Suppressor macrophage treated with lipopolysaccharide for 1 hour (primary cell): ENCODE measurements at places on chromosomes 3 and 15.

GRCh38 chr3:15977598-15978232 is 179.9 kb upstream of the ANKRD28 start:
- no peak for DNase-seq

DNA sequence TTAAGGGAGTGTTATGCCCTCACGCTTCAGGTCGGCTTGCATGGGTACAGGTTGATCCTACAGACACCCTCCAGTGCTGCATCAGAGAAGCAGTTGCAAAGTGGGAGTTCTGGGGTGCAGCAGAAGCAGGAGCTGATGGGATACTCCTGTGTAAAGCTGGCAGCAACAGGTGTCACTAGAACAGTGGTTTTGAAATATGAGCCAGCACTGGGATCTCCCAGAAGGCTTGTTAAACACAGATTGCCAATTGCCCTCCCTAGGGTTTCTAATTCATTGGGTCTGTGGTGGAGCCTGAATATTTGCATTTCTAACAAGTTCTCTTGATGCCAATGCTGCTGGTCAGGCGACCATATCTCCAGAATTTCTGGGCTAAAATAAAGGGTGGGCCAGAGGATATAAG is 350.4 kb downstream of the CLSTN2 start:
- DNase-seq: no peak

DNA sequence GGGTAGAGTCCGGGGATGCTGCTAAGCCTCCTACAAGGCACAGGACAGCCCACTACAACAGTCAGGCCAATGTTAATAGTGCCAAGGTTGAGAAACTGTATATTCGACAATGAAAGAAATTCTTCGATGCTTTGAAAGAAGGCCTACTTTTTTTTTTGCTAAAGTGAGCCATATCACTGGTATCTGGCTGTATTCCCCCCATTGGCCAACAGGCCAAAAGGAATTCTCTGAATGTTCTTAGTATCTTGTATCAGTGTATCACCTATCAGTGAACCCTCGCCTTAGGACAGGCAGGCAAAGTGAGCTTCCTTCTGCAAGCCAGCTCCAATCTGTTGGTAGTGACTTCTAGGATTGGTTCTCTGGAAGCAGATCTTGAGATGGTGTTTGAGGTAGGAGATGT is 74.2 kb downstream of the SNTN start:
- no peak for DNase-seq

DNA sequence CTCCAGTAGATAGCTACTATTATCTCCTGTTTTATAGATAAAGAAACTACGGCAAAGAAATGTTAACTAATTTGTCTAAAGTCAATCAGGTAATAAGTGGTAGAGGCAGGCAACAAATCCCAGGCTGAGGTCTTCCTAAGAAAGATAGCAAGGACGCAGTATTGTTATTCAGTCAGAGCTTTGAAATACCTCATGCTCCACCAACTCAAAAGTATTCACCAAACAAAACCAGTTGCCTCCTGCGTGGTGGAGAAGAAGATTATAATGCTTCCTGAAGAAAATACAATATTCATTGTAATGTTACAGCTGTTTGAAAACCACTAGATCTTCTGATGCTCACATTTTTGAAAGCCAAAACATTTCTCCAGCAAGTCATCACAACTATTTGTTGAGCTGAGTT is 138.2 kb upstream of the CNTN4 start:
- no peak for DNase-seq

- DNase-seq: no peak
Measured at GRCh38 chr15:35987056-35987455, 441.1 kb upstream of the DPH6 start.

- DNase-seq: peak; percentile 77
Measured at GRCh38 chr15:67177752-67178151, 76.7 kb downstream of the AAGAB start.

GRCh38 chr15:25801586-25802284 is 61.4 kb downstream of the ATP10A start:
- DNase-seq: no peak

DNA sequence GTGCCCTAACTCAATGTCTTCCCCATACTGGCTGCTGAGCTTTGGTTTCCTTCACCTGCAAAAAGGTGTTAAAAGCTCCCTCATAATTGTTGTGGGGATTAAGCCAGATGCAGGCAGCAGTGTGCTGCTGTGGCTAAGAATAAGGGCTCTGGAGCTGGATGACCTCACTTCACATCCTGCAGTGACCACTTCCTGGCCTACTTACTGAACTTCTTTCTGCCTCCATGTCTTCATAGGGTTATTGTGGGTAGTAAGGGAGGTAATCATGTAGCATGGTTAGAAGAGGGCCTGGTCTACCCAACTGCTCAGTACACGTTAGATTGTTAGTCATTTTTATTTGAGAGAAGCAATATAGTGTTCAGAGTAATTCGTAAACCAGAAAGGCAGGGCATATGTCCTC is 18.4 kb downstream of the GYG1 start:
- no peak for DNase-seq

GRCh38 chr15:83842281-83842680 is 188.4 kb downstream of the ADAMTSL3 start:
- no peak for DNase-seq

DNA sequence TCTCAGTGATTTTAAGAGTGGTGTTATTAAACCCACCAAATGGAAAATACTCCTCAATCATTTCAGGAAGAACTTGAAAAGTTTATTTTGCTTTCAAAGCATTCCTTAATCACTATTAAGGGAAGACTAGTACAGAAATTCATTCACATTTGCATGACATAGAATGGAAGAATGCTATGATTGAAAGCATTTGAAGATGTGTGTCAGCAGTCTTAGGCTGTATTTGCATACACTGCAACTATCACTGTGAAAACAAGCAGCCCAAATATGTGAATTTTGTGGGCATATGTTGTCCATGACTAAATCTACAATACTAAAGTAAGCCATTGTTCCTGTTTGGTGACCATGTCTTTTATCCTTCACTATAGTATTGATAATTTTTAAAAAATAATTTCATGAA is 95.8 kb downstream of the CNTN3 start:
- no peak for DNase-seq

- no peak for DNase-seq
Measured at GRCh38 chr15:86759800-86760523, 680.3 kb downstream of the AGBL1 start.

DNA sequence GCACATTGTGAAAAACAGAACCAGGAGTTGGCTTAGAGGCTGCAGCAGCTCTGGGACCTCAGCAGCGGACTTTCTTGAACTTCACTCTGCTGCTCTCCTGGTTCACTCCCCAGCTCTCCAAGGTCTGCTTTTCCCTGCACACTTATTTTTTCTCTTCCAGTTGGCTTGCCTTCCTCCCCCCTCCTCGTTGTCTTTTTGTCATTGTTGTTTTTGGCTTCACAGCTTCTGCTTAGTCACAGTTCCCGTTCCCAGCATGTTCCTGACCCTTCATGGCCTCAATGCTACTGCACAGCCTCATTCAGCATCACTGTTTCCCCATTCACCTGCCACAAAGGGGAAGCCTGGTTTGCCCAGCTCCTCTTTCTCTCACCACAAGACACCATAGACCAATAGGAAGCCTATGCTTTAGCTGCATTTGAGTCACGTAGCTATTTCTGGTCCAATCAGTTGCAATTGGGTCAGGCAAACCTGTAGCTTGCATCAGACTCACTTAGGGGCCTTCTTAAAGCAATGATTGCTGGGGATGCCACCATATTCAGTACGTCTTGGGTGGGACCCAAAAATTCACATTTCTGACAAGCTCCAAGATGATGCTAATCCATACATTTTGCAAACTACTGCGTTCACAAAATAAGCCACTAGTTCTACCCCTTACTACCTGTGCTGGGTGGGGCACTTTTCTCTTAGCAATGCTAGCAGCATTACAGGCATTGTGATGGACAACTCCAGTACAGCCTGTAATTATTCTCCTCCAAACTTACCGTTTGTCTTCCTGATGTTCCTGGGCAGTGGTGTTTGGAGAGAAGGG is 7.8 kb upstream of the SUMF1 start:
- DNase-seq: peak; percentile 78

DNA sequence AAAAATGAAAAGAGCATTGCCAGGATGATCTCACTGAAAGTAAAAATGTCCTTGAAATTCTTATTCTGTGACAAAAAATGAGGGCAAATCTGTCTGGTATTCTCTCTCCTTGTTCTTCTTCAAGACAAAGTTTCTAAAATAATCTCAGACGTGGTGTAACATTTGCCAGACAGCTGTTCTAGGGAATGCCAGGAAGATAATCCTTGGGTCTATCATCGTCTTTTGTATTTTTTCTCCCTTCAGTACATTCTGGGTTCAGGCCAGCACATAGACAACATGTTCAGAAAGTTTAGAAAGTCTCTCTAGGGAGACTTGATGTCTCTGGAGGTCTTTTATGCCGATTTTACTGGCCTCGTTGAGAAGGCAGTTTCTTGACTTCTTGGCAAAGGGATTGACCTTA is 121.2 kb upstream of the HES1 start:
- DNase-seq: no peak

DNA sequence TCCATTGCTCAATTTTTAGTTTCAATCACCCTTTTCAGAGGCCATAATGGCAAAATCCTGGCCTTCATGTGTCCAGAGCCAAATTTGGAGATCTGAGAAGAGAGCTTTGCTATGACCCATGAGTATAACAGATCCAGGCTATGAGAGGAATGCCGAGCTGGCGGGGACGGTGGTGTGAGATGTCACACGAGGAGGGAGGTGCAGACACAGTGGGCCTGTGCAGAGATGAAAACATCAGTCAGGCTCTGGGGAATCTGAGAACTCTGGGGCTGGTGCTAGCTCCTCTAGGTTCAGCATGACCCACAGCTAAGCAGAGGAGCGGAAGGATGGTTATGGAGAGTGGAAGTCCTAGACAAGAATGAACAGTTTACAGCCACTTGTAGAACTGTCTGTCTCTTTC is 398.3 kb upstream of the ATP10A start:
- no peak for DNase-seq

DNA sequence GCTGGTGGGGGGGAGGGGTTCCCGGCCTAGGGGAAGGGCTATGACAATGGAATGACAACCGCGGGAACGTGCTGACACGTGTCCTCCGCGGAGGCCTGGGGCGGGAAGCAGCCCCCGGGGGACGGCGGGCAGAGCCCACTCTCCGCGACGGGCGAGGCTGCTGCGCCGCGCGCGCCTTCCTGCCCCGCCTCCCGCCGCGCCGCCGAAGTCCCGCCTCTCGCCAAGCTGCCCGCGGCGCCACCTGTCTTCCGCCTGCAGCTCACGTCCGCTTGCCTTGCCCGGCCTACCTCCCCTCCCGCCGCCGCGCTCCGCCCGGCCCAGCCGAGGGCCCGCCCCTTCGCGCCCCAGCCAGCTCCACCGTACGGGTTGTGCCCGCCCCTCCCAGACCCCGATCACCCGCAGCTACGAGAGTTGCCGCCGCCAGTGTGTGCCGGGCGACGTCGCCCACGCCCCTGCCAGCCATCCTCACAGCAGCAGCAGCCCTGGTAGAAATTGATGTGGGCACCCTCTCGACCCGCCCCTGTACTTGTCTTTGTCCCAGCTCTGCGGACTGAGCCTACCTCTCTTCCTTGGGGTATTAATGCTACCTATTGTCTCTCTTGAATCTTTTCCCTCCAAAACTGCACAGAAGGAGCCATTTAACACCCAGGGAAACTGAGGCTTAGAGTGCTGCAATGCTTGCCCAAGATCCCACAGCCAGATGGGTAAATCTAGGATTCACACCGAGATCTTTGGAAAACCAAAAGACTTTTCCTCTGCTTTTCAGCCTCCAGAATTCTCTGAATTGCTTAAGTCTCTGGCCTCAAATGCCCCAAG is at the start of gene PARP16:
PARP16 (minus strand) TSS at position 180 of the 816 bp plus-strand sequence. CDS start 457 bp downstream, outside the sequence.
- DNase-seq: peak; percentile 75

GRCh38 chr3:95302044-95302443 is 1239.2 kb downstream of the NSUN3 start:
- no peak for DNase-seq

DNA sequence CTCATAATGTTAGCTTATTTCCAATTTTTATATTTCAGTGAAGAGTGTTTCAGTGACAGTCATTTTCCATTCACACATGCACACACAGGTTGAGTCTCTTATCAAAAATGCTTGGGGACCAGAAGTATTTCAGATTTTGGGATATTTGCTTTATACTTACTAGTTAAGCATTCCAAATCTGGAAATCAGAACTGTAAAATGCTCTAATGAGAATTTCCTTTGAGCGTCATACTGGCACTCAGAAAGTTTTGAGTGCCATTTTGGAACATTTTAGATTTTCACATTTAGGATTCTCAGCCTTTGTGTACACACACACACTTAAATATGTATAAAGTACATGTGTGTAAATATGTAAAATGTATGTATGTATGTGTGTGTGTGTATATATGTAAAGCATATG is 71.0 kb downstream of the CHD2 start:
- DNase-seq: no peak

GRCh38 chr3:46536758-46537157 is 29.3 kb downstream of the LRRC2 start:
- peak; percentile 13 for DNase-seq

DNA sequence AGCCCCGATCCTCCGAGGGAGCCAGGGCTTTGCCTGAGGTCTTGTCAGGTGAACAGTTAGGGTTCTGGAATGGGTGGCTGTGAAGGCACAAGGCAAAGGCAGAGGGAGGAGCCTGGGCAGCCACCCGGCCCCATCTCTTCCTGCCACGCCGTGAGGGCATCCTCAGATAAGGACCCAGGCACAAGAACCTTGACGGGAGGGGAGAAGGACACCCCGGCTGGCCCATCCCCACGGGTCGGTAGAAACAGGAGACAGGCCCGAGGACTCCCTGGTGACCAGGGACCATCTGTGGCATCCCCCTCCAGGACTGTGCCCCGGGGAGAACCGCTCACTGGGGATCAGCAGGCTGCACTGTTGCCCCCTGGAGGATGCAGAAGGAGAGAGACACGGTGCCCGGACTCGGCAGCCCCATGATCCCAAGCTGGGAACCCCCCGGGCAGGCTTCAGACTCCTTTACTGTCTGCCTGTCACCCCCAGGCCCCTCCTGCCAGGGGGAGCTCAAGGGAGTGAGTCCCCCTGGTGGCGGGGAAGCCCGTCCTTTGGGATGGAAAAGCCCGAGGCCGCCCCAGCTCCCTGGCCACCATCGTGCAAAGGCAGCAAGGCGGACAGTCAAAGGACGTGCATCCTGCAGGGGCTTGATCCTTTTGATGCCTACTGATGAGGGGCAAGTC is 12.3 kb upstream of the PCSK6 start:
- DNase-seq: peak; percentile 62

GRCh38 chr3:185399737-185400667 is 37.1 kb downstream of the MAP3K13 start:
- DNase-seq: no peak
